ENCODE measurements at places on chromosomes 6 and 20.

DNA sequence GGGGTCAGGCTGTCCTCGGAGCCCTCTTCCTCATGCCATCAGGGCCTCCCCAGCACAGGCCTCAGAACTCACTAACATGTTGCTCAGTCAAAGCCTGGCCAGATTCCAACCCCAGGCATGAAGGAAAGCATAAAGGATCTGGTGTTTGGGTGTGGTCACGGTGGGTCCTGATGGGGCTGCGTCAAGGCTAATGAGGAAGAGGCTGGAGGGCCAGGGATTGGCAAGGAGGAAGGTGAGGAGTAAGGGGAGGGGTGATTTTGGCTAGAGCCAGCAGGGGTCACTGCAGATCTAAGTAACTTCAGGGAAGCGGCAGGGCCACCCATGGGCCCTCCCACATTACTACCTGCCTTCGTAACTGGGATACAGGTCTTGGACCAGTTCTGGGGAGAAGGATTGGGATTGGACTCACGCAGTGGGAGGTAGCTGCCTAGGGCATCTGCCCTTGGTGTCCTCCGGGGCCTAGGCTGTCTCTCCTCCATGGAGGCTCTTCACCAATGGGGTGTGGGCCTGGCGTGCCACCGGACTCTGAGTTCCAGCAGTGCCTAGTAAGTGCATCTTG, 36.2 kb upstream of the MRPS18A start:
- peak; percentile 70 for DNase-seq

GRCh38 chr6:52213127-52213526, 27.0 kb downstream of the IL17A start:
- DNase-seq = peak; percentile 45

DNA sequence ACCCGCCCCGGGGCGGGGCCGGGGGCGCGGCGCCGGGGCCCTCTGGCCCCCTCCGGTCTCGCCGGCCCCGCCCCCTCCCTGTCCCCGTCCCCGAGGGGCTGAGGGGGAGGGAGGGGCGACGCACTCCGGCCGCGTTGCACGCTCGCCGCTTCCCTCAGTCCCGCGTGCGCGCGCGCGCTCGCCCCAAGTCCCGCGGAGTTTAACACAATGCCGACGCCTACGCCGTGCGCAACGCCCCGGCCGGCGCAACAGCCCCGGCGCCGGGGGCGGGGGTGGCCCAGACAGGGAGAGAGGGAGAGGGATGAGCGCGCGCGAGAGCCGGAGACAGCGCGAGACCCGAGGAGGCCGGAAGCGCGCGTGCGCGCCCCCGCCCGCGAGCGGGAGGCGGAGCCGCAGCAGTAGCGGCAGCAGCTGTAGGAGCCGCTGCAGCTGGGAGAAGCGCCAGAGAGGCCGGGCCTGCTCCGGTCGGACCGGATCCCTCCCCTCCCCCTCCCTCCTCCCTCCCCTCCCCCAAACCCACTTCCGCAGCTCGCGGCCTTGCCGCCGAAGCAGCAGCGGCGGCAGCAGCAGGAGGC, 996 bp downstream of the ZBTB2 start:
- peak; percentile 97 for DNase-seq

- DNase-seq = no peak
Observed at GRCh38 chr6:3949521-3949920, 100.3 kb downstream of the FAM50B start.

GRCh38 chr6:14639983-14640599, 522.5 kb downstream of the CD83 start:
- DNase-seq = no peak

DNA sequence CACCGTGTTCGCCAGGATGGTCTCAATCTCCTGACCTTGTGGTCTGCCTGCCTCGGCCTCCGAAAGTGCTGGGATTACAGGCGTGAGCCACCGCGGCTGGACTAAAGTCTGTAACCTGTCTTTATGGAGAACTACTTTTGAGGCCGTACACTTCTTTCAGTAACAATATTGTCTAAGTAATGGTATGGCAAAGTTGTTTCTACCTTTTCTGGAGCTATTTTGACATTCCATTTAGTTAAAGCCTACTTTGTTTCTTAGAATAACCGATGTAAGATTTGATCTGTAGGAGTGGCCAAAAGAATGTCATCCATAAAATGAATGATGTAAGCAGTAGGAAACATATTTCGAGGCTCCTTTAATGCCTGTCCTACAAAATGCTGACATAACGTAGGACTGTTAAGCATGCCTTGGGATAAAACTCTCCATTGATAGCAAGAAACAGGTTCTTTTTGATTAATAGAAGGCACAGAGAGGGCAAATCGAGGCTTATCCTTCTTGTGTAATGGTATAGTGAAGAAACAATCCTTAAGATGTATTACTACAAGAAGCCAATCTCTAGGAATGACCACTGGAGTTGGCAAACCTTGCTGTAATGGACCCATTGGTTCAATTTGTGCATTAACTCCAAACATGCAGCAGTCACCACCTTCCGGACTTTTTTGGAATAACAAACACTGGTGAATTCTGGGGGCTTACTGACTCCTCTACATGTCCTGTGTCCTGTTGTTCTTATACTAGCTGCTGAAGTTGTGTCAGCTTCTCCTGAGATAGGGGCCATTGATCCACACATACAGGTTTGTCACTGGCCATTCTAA, 35.9 kb downstream of the HLA-DRA start:
- no peak for DNase-seq

GRCh38 chr6:108771421-108771820, 76.8 kb upstream of the ARMC2 start:
- DNase-seq = no peak

DNA sequence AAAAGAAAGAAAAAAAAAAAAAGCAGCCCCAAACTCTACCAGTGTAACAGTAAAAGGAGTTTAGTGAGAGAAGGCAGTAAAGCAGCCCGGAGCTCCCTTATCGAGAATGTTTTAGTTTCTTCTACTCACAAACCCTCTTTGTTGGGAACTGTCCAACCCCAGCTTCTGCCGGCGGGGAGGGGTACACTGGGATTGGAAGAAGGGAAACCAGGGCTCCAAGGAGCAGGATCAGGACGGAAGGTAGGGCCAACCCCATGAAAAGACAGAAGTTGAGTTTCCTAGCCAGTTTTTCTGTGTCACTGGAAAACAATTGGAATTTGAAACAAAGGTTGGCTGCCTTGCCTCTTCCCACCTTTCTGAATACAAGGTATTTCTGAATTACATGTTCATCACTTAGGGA, 66.0 kb downstream of the KIZ start:
- DNase-seq = no peak

GRCh38 chr6:114194362-114195026, 148.3 kb downstream of the HS3ST5 start:
- no peak for DNase-seq

GRCh38 chr6:165782134-165782533, 119.1 kb upstream of the PDE10A start:
- no peak for DNase-seq

- DNase-seq = no peak
Observed at GRCh38 chr6:163226836-163227485, 187.6 kb upstream of the QKI start.

DNA sequence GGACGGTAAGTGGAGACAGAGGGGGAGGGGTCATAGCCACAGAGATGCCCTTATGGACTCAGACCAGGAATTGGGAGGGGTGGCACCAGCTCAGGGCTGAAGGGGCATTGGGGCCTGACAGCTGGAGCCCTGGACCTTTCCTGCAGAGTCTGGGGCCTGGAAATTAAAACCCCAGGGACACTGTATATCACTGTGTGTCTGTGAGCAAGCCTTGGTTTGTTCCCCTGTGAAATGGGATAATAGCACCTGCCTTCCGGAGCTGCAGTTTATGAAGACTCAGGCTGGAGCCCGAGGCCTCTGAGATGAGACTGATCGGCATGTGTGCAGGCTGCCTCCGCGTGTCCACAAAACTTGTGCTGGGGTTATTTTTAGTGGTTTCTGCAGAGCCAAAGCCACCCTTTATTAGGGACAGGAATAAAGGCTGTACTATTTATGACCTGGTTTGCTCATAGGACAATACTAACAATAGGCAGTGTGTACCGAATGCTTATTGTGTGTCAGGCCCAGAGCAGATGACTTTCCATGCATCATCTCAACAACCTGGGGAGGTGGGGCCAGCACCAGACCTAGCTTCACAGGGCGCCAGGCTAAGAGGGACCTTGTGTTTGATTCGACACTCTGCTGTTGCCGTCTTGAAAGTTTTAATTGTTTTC, 22.6 kb downstream of the MYH7B start:
- no peak for DNase-seq

- DNase-seq = no peak
Observed at GRCh38 chr6:161507375-161507774, 233.5 kb upstream of the AGPAT4 start.

GRCh38 chr6:111809766-111810165, 63.5 kb downstream of the FYN start:
- DNase-seq = no peak

GRCh38 chr6:16949716-16950115, 152.1 kb upstream of the STMND1 start:
- no peak for DNase-seq

GRCh38 chr20:17808782-17809181, 109.0 kb downstream of the BANF2 start:
- no peak for DNase-seq

- no peak for DNase-seq
Observed at GRCh38 chr6:75657327-75657726, 55.6 kb downstream of the SENP6 start.

- DNase-seq = no peak
Observed at GRCh38 chr6:21354805-21355238, 238.7 kb upstream of the SOX4 start.

- no peak for DNase-seq
Observed at GRCh38 chr20:46289432-46289831, 18.9 kb downstream of the CDH22 start.

- DNase-seq = peak; percentile 68
Observed at GRCh38 chr6:7107578-7108195, at the start of gene RREB1. Gene RREB1, plus strand, starts transcription at chr6:7107961. Its CDS starts 73,951 bp downstream, at chr6:7181912.

- DNase-seq = peak; percentile 3
Observed at GRCh38 chr6:69866351-69866769, at the start of gene COL19A1. Gene COL19A1, plus strand, starts transcription at chr6:69866556. Its CDS starts 13,012 bp downstream, at chr6:69879568.

DNA sequence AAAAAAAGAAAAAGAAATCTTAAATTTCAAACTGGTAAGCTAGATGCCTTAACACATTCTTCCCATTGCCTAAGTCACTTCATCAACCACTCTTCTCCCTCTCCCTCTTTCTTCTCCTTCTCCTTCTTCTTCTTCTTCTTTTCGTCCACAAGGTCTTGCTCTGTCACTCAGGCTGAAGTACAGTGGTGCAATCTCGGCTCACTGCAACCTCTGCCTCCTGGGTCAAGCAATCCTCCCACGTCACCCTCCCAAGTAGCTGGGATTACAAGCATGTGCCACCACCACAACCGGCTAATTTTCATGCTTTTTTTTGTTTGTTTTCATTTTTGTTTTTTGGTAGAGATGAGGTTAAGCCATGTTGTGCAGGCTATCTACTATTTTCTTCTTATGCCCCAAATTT, 60.2 kb downstream of the GPR63 start:
- DNase-seq = no peak

GRCh38 chr6:39898625-39899024, 35.6 kb downstream of the MOCS1 start:
- DNase-seq = no peak

- no peak for DNase-seq
Observed at GRCh38 chr6:16723402-16723801, 37.9 kb downstream of the ATXN1 start.
